T-helper 1 cell (primary cell): ENCODE measurements at places on chromosomes 4 and X.

GRCh38 chr4:66564901-66565651 lies 894.8 kb upstream of the EPHA5 start:
- DNase-seq = no peak

DNA sequence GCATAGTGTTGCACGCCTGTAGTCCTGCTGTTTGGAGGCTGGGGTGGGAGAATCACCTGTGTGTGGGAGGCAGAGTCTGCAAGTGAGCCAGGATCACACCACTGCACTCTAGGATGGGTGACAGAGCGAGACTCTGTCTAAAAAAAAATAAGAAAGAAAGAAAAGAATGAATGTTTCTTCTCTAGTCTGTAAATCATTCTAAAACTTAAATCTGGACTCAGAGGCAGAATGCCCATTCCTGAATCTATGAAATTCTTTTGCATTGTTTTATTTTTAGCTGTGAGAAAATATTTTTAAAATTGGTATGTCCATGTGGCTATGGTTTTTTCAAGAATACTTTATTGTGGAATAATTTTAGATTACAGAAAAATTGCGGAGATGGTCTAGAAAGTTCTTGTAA lies 49.3 kb downstream of the RAPGEF2 start:
- no peak for DNase-seq

DNA sequence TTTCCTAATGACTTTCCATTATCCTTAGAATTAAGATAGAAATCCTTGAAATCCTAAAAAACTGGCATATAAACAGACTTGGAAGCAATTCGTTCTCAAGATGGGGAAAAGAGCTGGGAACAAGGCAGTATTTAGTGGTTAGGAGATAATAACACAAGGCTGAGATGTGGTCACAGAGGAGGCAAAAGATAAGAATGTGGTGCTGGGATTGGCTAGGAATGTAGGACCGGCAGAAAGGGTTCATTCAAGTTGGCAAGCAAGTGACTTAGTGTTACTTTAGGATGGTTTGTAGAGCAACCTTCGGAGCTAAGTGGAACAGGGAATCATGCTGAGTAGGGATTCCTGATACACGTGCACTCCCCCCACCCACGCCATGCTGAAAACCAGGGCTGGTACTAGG lies 121.9 kb upstream of the RPS6KA3 start:
- DNase-seq = no peak

- DNase-seq = no peak
These were observed 191.0 kb upstream of the NPY2R start for GRCh38 chr4:155017426-155017825.

DNA sequence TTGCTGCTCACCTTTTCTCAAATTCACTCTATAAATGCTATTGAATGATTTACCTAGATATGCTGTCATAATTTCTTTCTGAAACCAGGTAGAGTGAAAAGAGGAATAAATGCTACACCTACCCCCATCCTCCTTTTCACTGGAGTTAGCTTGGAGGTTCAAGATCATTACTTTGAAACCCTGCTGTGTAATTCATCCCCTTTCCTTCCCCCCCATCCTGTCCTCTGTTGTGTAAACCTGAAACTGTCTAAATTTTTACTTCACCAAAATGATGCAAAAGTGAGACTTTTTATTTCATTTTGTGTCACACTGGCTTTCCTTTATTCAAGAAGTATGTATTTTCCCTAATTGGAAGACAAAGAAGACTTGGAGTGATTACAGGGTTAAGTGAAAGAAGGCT lies 5.4 kb downstream of the ZCCHC18 start:
- no peak for DNase-seq

- no peak for DNase-seq
These were observed 47.7 kb upstream of the MGST2 start for GRCh38 chr4:139617702-139618490.
